ENCODE measurements at places on chromosomes 5 and 9.
A peak's percentile ranks its signal among the peaks of the same experiment; 100 is the strongest.

DNA sequence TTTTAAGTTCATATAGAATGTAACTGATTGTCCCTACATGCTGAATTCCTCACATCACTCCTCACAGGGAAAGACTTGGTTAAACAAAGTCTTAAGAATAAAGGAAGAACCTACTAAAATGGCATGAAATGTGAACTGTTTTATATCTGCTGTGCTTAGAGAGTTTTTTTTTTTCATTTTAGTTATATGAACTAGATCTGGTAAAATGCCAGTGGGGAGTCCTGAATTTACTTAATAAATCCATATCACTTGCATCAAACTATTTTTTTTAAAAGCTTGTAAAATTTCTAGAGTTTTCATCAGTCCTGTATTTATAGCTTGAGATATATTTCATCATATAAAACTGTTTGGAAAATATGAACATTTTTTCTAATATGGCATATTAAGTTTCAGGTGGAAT, 1528.6 kb downstream of the EFNA5 start:
- DNase-seq: no peak

- DNase-seq: no peak
These were observed 69.0 kb downstream of the WNK2 start for GRCh38 chr9:93252781-93253530.

GRCh38 chr5:163574472-163575440, 69.3 kb downstream of the MAT2B start:
- DNase-seq: no peak

DNA sequence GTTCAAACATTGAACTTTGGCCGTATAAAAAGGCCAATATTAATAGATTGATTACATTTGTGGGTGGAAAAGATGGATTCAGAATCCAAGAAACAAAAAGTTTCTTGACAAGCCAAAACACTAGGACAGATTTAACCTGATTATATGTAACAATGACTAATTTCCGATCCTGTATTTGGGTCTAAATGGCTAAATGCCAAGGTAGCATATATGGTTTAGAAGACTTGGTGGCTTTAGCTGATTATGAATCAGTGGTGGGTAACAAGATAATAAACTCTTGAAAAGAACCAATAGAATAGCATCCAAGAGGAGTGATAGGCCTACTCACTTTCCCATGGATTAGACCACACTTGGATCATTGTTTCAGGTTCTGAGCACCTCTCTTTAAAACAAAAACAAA, 21.8 kb upstream of the ANP32B start:
- no peak for DNase-seq

DNA sequence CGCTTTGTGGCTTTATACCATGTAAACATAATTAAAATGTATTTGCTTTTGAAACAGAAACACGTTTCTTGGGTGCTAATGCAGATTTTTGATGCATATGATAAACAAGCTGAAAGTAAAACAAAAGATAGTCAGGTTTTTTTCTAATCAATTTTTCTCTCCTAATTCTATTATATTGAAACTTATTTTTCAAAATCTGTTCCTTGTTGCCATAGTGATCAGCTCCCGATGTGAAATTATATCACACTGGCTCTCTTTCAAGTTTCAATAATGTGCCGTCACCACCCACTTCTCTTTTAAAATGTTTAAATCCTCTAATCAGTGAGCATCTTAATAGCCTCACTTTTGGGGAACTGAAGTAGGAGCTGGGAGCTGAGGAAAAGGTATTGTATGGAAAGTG, 36.4 kb upstream of the DAPK1 start:
- no peak for DNase-seq

- peak; percentile 7 for DNase-seq
These were observed 1.4 kb downstream of the GLIS3 start for GRCh38 chr9:4298255-4299004.

- DNase-seq: no peak
These were observed 297.2 kb downstream of the NSG2 start for GRCh38 chr5:174342696-174343095.

GRCh38 chr9:99075246-99075912, 29.5 kb upstream of the TGFBR1 start:
- DNase-seq: no peak

- no peak for DNase-seq
These were observed 15.3 kb downstream of the PROP1 start for GRCh38 chr5:177980743-177981151.

GRCh38 chr9:89536145-89536574, 38.2 kb upstream of the SEMA4D start:
- DNase-seq: no peak

Data from CD4-positive, alpha-beta T cell treated with Interleukin-4 for 1 hour (primary cell).